Left hindlimb (tissue), 1 donor: ENCODE measurements at places on chromosomes 2 and 18.

GRCh38 chr18:21386523-21387240, 144.7 kb downstream of the GREB1L start:
- DNase-seq, result no peak

GRCh38 chr18:77116201-77117080, 16.1 kb downstream of the MBP start:
- no peak for DNase-seq

- DNase-seq, result no peak
Observed at GRCh38 chr2:219844401-219845091, 217.1 kb downstream of the SLC4A3 start.

GRCh38 chr2:120396861-120397811, 51.2 kb downstream of the INHBB start:
- peak; percentile 25 for DNase-seq

DNA sequence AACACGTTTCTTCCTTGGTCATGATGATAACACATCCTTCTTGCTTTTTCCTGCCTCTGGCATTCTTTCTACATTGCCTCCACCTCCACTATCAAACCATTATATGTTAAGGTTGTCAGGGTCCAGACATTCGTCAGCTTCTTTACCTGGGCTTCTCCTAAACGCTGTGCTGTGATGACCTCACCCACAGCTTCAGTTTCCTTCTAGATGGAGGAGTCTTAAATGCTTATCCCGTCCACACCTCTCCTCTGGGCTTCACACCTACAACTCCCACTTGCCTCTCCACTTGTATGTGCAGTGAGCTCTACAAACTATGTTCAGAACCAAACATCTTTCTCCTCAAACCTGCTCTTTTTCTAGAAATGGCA, 666 bp upstream of the STAT1 start:
- DNase-seq, result no peak

GRCh38 chr18:853471-853870, 41.4 kb upstream of the YES1 start:
- no peak for DNase-seq

DNA sequence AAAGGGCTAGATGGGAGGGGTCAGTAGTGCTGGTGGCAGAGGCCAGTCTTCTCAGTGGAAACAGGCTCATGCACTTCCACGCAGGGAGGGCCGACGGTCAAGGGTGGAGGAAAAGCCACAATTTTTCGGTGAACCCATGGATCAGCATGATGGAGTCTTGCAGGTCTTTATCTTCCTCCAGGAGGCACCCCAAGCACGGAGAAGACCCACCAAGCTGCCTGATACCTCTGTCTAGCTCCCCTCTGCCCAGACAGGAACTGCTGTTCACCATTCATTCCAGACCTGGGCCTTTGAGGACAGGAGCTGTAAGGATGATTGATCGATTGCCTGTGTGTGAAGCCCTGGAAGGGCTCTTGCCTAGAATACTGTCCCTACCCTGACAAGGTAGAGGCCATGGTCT, 2.8 kb upstream of the LRRFIP1 start:
- DNase-seq, result peak; percentile 36

GRCh38 chr2:230412846-230413245, 3.2 kb upstream of the SP100 start:
- no peak for DNase-seq

DNA sequence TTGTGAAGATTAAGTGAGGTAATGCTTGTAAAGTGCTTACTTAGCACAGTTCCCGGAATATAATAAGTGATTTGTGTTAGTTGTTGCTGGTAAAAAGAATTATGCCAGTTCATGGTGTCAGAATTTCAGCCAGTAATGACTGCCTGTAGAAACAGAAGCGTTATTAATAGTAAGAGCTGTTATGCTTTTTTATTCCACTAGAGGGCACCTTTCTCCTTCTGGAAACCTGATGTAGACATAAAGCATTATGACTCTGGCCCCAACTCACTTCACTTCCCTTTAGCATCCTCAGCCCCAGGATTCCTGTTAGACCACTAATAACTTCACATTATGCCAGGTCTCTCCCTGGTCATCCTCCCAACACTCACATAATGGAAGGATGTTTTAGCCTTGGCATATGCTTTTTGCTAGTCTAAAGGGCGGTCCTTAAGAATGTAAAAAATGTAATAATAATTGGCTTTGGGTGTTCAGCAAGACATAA, 34.9 kb downstream of the C18orf54 start:
- no peak for DNase-seq

DNA sequence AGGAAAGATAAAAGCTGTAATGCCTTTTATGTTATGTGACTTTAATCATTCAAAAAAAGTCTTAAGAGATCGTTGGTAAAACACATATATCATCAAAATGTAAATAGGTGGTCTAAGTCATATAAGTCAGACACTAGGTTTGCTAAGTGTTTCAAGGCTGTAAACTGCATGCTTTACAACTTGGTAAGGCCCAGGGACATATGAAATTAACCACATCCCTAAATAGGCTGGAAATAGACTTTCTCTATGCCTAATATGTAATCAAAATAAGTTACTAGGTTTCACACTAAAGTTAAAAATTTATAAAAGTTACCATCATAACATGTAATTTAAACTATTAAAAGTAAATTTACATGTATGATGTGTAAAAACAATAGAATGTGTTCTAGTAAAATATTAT, 946.3 kb upstream of the LRATD1 start:
- no peak for DNase-seq

- no peak for DNase-seq
Observed at GRCh38 chr2:232659359-232659758, 26.0 kb downstream of the EFHD1 start.

DNA sequence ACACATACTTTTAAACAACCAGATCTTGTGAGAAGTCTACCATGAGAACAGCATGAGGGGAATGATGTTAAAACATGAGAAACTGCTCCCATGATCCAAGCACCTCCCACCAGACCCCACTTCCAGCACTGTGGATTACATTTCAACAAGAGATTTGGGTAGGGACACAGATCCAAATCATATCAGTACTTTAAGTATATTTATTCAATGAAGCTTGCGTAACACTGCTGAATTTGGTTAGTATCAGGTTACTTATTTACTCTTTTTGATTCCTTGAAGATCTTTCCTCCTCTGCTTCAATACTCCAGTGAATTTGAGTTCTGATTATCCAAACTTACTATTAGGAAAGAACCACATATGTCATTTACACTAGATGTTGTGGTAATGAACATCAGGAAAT, 418.6 kb downstream of the PIK3C3 start:
- no peak for DNase-seq

- DNase-seq, result no peak
Observed at GRCh38 chr2:48504647-48505327, 25.2 kb upstream of the STON1 start.

- no peak for DNase-seq
Observed at GRCh38 chr2:231883468-231883881, 42.7 kb downstream of the NPPC start.

DNA sequence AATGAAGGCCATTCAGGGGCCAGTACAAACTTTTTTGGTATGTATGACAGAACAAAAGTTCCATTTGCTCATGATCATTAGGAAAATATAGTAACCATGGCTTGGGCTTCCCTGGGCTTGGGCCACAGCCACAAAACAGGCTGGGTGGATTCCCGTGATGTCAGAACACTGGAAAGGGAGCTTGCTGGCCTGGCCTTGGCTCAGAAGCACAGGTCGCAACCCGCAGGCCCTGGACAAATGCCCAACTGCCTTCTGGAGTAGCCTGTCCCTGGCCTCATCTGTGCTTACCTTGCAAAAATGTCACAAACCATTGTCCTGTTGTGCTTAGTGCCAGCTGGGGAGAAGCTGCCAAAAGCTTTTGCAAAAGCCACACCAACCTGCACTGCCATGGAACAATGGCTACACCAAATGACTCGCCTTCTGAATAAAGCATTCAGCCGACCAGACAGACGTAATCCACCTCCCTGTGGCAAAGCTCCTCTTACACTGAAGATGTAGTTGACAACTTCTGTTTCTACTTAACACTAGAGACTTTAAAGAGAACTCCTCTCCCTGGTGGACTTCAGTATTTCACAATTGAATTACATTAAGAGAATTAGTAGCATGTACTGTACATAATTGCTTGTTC, 125.5 kb downstream of the ANKRD44 start:
- no peak for DNase-seq

DNA sequence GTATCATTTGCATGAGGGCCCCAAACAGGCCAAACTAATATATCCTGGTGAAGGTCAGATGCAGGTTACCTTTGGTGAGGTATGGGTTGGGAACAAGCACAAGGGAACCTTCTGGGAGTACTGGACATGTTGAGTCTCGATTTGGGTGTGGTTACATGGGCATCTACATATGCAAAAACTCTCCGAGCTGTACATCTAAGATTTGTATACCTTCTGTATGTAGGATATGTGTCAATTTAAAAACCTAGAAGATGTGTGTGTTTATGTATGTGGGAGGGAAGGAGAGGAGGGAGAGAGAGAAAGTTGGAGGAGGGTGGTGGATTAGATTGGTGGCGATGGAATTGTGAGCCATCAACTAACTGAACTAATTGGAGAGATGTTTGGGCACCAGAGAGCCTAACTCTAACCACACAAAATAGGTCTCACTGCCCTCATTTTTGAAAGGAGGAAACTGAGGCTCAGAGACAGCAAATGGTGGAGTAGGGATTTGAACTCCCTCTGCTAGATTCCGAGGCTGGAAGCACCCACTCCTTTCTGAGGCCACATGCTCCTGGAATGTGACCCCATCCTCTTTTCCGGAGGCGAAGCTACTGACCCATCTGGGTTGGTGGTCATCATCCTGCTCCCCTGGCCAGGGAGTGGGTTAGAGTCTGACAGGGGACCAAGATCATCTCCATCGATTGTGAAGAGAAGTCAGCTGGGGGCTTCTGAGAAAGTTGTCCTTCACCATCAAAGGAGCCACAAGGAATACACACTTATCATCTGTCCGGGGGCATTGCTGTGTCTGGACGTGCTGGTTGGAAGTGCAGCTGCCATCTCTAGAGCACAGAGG, 107.3 kb upstream of the MYCN start:
- DNase-seq, result no peak

- no peak for DNase-seq
Observed at GRCh38 chr2:37569986-37570679, 101.3 kb downstream of the CDC42EP3 start.

GRCh38 chr2:36677996-36678605, 18.4 kb upstream of the VIT start:
- no peak for DNase-seq

GRCh38 chr2:187409682-187410081, 38.4 kb downstream of the CALCRL start:
- DNase-seq, result no peak

DNA sequence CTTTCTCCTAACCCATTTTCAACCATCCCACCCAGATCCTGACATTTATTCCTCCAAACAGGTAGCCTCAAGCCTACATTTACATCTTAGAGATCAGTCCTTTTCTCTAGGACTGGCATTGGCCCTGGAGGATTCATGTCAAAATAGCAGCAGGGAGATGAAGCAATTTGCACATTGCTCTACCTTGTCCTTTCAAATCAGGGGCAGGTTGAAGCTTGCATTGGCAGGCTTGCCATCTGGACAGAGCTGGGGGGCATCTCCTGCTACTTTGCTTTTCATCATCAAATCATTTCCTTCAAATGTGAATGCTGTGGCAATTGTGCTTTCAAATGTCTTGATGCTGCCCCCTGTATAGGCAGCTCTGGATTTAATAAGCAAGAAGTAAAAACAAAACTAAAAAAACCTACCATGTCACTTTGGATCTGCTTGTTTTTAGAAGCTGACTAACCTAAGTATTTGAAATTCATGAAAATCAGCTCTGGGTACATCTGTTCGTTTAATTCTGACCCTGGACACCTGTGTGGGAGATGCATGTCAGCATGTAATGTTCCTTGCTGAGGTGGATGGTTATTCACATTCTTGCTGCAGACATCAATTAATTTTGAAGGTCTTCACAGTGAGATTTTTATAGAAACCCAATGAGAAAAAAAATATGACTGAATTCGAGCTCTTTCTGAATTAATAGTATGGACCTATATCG, 47.9 kb downstream of the KIF5C start:
- DNase-seq, result no peak

DNA sequence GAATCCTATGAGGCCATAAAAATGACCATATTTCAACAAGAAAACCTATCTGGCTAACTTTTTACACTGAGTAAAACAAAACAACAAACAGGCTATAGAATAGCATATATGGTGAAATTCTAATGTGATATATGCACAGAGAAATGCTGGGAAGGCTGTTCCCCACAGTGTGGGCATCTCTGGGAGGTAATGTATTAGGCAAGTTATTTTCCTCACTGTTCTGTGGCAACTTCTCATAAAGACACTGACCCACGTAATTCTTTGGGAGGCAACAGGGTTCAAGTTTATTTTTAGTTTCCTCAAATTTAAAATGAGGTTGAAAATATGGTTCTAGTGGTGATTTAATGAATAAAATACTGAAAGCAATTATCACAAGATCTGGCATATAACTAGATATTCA, 46.7 kb downstream of the RNU4ATAC start:
- DNase-seq, result no peak

DNA sequence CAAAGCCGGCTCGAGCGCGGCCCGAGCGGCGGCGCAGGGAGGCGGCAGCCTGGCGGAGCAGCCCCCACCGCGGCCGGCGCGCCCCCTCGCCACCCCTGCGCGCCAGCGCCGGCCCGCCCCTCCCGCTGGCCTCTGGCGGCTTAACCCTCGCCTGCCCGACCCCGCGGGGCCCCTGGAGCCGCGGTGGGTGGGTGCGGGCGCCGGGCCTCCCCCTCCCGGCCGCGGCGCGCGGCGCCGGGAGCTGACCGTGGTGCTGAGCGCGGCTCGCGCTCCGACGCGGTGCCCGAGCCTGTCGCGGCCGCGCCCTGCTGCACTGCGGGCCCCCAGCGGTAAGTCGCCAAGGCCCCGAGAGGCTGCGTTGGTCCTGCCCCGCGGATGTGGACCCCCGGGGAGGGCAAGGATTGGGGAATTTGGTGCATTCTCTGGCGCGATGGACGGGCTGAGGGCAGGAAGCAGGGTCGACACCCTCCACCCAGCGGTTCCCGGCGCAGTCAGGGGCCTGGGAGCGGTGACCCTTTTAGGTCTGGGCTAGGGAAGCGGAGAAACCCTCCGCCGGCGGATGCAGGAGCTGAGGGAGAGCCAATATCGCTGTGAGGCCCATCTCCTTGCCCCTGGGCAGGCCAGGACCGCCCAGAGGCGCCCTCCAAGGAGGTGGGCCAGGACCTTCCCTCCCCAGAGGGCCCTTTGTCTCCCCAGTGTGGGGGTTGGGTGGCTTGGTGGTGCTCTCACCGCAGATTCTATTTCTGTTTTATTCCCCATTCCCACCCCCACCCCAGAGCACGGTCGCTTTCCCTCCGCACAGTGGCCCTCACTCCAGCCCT, 923 bp downstream of the AMER3 start:
- peak; percentile 59 for DNase-seq
